SJSA1 (cell line): ENCODE measurements at places on chromosomes 5 and 9. TPM values are rescaled to one million over a fixed set of nuclear protein-coding genes. Genes with fewer than 3 reads are reported as not detected.

DNA sequence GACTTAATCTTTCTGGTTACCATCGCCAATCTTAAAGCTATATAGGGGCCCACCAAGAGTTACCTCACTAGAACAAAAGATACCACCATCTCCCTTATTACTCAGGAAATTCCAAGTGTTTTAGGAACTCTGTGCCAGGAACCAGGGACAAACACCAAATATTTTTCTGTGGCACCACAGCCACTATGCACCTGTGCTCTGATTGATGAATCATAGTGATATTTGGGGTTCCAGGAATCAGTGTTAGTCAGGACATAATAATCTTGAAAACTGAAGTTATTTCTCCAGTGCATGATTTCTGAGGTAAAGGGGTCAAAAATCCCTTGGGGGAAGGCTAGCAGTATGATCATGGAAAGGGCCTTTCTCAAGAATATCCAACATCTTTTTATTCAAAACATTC lies 10.2 kb upstream of the TMED7 start:
- peaks cover 5% of the 10 kb centered on the region; the same call in 1 of the 2 replicates for H3K4me1 ChIP-seq
- H3K36me3 ChIP-seq: no peaks in the 10 kb centered on the region
- H3K27me3 ChIP-seq: no peaks in the 10 kb centered on the region

The SH3GL2 gene
- total RNA-seq: 0.37 TPM in 1 of 2 replicates, not detected in the other

The PCDHGA8 gene
- total RNA-seq: 0.32 and 1.1 TPM in 2 replicates

- H3K4me3 ChIP-seq: peak overlapping the region; percentile 61
- H3K36me3 ChIP-seq: no peaks in the 10 kb centered on the region; the same call in 1 of the 2 replicates
- no peaks in the 10 kb centered on the region for H3K27me3 ChIP-seq
These were observed 5.3 kb downstream of the ATOSB start for GRCh38 chr9:35110327-35110761.

The CCL28 gene
- 0.18 TPM in 1 of 2 replicates, not detected in the other for total RNA-seq

DNA sequence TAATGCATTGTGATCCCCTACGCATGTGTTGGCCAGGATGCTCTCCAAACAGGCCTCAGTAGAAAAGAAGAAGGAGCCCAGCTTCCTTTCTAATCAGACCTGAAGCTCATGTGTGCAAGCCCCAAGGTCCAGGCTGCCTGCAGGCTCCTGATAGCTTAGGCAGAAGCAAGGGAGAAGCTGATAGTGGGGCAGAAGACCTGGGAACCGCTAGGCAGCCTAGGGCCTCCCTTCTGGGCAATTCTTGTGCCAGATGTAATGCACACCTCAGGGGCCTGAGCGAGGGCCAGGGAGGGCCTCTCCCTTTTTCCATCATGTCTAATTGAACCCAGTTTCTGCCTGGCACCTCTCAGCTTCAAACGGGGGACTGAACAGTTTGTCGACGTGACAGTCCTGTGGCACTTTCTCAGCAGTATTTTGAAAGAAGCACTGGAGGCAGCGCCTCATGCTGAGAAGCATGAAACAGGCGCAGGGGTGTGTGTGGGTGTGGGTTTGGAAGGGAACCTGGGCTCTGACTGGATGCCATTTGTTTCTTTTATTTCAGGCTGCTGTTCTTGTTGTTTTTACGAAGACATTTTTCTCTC lies 212.8 kb downstream of the PIK3R1 start:
- no peak overlapping the region for H3K4me3 ChIP-seq
- H3K4me1 ChIP-seq: peaks cover 12% of the 10 kb centered on the region
- H3K36me3 ChIP-seq: no peaks in the 10 kb centered on the region

The ZNF169 gene
- 0.09 and 1.4 TPM in 2 replicates for total RNA-seq

DNA sequence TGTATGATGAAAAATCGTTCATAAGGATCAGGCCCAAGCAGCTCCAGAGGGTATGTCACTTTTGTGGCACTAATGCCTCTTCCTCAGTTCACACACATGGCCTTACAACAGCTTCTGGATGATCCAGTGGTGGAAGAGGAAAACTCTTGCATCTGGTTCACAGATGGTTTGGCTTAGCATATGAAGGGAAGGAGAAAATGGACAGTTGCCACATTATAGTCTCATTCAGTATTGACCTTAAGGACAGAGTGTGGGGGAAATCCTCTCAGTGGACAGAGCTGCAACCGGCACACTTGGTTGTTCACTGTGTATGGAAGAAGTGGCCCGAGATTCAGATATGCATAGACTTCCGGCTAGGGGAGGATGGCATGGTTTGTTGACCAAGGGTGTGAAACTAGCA lies 22.8 kb downstream of the C9orf57 start:
- DNase-seq: no peak
- H3K4me3 ChIP-seq: no peak overlapping the region
- no peaks in the 10 kb centered on the region for H3K36me3 ChIP-seq
- H3K27ac ChIP-seq: no peak overlapping the region

The FGD3 gene
- total RNA-seq: not detected in 2 replicates

DNA sequence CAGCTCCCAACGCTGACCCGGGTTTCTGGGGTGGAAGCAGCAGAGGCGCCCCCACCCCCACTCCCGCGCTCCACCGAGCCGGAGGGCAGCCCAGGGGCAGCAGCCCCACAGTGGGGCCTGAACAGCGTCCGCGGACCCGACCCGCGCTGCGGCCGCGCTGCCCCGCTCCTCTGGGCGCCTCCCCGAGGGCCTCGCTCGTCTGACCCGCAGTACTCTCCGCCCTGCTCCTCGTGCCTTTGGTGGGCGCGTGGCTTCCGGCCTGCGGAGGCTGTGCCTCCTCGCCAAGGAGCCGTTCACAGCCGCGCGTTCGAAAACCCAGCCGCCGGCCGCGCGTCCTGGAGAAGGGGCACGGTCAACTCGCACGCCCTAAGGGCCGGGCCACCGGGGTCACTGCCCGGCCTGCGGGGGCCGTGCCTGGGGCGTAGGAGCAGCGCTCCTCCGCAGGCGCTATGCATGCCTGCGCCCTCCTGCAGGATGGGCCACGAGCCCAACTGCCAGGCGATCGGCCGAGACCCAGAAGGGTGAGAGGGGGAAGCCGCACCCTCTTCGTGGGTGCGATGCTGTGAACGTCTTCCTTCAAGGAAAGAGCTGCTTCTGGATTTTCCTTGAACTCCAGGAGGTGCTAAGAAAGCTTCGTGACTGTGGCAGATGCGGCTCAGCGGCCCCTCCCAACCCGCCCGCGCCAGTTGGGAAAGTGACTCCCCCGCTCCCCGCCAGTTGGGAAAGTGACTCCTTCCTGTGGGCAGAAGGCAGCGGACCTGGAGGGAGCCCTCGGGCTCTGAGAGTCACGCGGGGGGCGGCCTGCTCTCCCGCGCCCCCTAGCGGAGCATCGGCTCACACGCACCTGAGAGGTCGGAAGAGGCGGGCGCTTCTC lies 82.7 kb downstream of the HSD17B3 start:
- no peak for DNase-seq
- H3K36me3 ChIP-seq: no peaks in the 10 kb centered on the region
- peaks cover 43% of the 10 kb centered on the region for H3K4me1 ChIP-seq
- no peak overlapping the region for H3K4me3 ChIP-seq
- H3K27ac ChIP-seq: no peak overlapping the region

DNA sequence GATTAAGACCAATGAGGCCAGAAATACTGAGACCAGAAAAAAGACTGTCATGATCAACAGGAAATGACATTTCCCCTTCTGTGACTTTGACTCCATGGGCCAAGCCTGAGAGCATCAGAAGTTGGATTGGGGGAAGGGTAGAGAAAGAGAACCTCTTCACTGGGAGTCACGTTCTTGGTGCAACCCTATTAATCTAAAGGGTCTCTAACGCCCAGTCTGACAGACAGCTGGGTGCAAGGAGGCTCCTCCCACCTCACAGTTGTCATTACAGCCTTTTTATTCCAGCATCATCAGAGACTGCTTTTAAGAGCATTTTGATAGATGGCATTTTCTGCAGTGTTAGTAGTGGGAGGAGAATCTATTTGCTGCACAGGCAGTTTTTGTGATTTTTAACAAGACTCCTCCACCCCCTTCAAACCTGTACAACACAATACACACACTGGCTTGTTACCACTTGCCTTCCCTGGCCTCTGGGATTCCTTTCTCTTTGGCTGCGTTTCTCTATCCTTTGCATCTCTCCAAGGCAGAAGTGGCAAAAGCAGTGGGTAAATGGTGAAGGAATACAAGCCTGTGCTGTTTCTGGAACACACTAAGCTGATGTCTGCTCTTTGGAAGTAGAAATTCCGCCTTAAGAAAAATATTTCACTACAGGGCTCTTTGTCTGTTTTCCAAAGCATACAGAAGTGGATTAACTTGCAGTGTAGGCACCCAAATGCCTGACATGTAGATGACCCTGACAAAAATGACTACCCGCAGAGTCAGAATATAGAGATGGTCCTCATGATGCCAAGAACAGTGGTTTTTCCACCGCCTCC lies 310.4 kb upstream of the ZNF608 start:
- H3K27ac ChIP-seq: no peak overlapping the region
- no peaks in the 10 kb centered on the region for H3K36me3 ChIP-seq
- H3K4me1 ChIP-seq: peaks cover 21% of the 10 kb centered on the region
- no peak for DNase-seq
